Stomach (tissue), 19 donors: ENCODE measurements at places on chromosomes 6 and 20. TPM values are rescaled to one million over a fixed set of nuclear protein-coding genes. Genes with fewer than 3 reads are reported as not detected.

NNAT gene
- 8.8 TPM for total RNA-seq

AVP gene
- total RNA-seq = not detected

- no peaks in the 10 kb centered on the region for H3K27me3 ChIP-seq
- H3K36me3 ChIP-seq = no peaks in the 10 kb centered on the region
- no peak overlapping the region for H3K27ac ChIP-seq
- DNase-seq = no peak
Observed at GRCh38 chr6:69216127-69216526, 580.7 kb downstream of the LMBRD1 start.

- H3K4me3 ChIP-seq = no peak overlapping the region
- no peaks in the 10 kb centered on the region for H3K36me3 ChIP-seq
- no peaks in the 10 kb centered on the region for H3K4me1 ChIP-seq
Observed at GRCh38 chr6:21305893-21306332, 287.6 kb upstream of the SOX4 start.

- H3K27me3 ChIP-seq = no peaks in the 10 kb centered on the region
- H3K36me3 ChIP-seq = no peaks in the 10 kb centered on the region
- peak overlapping the region; percentile 61 for H3K4me3 ChIP-seq
- peak; percentile 77 for DNase-seq
Observed at GRCh38 chr6:157982102-157982562, 469 bp downstream of the SYNJ2 start.

DNA sequence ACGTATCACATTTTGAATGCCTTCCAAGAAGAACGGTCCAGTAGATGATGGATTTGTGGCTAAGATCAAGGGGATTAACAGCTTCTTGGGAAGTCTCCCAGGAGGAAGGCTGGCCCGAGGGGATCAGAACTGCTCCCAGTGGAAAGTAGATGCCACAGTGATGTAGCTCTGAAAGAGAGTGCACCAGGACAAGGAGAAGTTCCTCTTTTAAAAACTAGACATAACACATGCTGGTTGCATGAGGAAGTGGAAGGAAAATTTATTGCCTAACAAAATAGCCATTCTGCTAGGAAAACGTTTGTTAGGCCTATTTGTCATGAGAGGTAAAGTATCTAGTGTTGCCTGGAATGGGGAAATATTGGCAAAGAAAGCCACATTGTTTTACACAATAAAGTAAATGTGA is 87.8 kb downstream of the CDH26 start:
- H3K4me1 ChIP-seq = no peaks in the 10 kb centered on the region
- H3K27ac ChIP-seq = no peak overlapping the region
- DNase-seq = no peak
- no peaks in the 10 kb centered on the region for H3K27me3 ChIP-seq
- H3K4me3 ChIP-seq = no peak overlapping the region

DNA sequence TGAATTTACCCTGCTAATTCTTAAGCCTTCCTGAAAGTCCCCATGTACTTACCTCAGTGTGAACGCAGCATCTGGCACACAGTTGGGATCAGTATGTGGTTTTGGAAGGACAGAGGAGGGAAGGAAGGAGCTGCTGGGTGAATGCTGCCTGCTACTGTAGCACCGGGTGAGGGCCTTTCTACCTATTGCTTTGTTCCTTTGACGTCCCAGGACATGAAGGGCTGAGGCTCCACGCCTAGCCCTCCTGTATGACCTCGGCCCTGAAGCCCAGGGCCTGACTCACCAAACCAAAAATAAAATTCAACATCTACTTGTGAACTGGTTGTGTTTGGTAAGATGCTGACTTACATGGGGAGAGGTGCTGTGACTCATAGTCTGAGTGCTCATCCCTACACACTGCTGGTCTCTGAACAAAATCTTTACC is 51.1 kb downstream of the ARID1B start:
- no peaks in the 10 kb centered on the region for H3K27me3 ChIP-seq
- H3K4me1 ChIP-seq = peaks cover 33% of the 10 kb centered on the region
- no peak for DNase-seq
- no peak overlapping the region for H3K4me3 ChIP-seq
- peak overlapping the region; percentile 8 for H3K27ac ChIP-seq
- no peaks in the 10 kb centered on the region for H3K36me3 ChIP-seq
